Activated naive CD4-positive, alpha-beta T cell (primary cell): ENCODE measurements at places on chromosomes 1 and 21.

DNA sequence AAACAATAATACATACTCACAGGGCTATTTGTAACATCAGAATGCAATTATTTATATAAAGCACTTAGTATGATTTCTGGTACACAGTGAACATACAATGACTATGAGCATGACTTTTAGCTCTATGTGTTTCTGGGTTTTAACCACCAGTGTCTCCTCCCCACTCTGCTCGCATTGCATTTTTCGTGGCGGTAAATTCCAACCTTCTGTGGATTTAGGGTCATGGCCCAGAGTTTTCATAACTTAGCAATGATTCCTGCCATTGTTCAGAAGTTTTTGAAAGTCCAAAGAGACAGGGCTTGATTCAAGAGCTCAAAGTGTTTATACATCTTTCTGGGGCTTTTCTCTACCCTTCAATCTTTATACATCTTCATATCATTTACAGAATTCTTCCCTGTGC is 191.3 kb downstream of the BACH1 start:
- DNase-seq = no peak

DNA sequence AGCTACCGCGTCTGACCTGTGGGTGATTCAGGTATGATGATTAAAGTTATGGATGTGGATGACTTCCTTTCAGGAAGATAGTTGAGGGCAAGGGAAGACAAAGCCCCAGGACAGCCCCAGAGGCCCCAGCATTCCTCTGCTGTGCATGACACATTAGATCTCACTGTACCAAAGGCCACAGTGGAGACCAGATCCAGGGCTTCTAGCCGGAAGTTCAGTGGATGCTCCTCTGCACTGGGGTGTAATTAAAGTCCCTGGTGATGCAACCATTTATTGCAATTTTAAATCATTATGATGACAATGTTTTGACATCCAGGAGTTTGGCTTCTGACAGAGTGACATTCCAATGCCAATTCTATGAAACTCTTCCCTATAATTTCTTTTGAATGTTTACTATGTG is 5.0 kb downstream of the C4BPA start:
- no peak for DNase-seq

- no peak for DNase-seq
Measured at GRCh38 chr1:181038399-181038873, 4.7 kb downstream of the MR1 start.

DNA sequence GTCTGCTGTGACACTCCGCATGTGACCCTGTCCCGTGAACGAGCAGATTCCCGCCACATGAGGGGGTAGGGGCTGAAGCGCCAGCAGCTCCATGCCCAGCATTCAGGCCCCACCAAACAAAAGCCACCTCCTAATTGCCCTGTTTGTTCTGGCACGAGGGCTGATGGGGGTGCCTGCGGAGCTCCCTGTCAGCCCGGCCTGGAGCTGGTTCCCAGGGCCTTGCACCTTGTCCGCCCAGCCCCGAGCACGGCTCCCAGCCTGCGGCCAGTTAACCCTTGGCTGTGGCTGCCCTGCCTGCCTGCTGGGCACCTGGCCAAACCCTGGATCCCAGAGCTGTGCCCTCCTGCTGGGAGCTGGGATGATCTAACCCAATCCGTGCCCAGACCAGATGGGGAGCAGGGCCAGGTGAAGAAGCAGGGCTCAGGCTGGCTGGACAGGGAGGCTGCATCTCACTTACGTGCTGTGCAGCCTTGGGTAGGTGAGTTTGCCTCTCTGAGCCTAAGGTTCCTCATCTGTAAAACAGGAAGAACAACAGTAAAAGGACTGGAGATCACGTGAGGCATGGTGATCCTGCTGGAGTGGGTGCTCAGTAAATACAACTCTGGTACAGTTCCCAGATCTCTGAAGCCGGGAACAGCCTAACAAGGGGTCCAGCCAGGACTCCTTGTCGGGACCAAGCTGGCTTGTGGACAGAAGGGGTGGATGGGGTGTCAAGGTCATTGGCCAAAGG is 110.9 kb upstream of the IFFO2 start:
- DNase-seq = no peak

- DNase-seq = no peak
Measured at GRCh38 chr1:233281711-233282581, 13.6 kb downstream of the PCNX2 start.

GRCh38 chr1:243388276-243388675 is 132.4 kb downstream of the SDCCAG8 start:
- no peak for DNase-seq

DNA sequence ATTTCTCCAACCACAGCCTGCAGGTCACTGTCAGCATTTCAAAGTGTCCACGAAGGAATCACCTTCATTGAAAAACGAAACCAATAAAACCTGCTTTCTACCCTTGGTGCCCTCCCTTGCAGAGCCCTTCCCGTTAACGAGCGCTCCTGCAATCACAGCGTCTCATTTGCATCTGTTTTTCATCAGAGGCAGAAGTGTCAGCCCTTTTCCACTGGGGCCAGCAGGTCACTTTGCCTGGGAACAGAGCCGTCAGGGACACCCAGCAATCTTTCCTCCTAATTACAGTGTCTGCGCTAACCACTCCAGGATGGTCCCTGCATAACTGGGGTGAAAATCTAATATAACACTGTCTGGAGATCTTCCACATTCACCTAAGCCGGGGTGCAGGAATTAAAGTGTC is 85.3 kb downstream of the PSMG1 start:
- DNase-seq = no peak

GRCh38 chr1:95233319-95233736 is 682 bp upstream of the RWDD3 start:
- DNase-seq = no peak

DNA sequence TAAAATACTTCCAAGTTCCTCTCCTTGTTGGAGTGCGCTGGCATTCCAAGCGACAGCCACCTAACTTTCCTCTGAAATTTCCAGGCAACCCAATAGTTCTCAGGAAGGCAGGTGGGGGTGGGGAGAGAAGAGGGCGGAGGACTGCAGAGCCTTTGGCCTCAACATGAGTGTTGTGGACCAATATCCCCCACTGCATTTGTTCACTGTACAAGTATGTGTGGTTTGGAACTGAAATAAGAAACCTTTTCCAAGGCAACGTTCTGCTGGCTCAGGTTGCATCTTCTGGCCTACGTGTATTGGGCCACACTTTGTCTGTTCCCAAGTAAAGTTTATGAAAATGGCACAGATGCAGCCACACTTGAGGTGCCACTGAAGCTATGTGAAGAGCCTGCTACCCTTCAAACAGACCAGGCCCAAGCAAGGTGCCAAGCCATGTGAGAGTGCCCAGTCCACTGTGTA is 153.4 kb downstream of the DHRS3 start:
- DNase-seq = no peak
